ENCODE measurements at places on chromosomes 13 and 19.

DNA sequence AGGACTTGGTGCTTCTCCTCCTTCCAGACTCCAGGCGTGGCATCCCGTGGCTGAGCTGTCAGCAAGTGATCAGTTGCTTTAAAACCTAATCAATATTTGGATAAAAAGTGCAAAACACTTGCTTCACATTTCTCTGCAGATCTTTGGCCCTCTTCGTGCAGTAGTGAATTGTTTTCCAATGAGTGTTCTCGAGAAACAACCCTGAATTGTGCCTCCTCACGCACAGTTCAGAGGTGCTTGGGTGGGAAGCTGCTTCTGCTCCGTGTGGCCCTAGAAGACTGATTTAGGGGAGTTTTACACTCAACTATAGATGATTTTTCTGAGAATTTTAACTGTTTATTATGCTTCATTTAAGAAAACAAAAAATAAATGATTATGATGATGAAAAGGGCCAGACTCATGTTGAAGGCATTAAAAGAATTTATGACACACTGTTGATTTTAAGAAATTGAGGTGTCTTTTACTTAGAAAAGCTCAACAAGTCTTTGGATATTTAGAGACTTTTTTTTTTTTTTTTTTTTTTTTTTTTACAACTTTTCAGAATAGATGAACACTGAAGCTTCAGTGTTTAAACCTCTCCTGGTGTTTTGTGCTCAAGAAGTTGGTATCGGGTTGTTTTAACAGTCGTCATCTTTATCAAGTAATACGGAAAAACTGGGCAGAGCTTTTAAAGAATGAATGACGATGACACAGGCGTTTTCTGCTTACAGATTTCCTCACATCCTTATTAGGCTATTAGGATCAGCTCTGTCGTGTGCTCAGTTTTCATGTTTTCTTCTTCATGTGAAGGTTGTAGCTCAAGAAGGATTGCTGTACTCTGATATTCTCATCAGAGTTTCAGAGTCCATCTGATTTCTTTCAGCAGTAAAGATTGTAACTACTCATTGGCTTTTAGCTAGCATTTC is 39.5 kb upstream of the TEX29 start:
- DNase-seq, result peak; percentile 72

DNA sequence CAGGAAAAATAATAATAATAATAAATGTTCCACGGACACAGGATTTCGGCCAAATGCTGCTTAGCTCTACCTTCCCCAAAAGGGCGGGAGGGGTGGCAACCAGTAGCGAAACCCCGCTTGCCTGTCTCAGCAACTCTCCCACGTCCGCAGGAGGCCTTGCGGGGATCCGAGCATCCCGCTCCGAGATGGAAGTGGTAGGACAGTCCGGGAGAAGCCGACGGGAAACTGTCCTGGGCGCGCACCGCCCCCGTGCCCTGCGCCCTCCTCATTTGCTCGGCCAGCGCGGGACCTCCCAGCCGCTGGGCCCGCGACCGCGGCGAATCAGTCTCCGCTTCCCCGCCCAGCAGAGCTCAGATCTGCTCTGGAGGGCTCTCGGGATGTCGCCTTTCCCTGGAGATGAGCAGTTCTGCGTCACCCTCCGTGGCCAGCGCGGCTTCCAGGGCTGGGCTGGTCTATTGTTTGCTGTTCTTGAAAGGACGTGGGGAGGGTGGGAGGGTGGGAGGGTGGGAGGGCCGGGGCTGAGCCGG is 48.9 kb upstream of the PABPC3 start:
- DNase-seq, result peak; percentile 26

- no peak for DNase-seq
Measured at GRCh38 chr13:22740264-22740663, 440.5 kb upstream of the SGCG start.

DNA sequence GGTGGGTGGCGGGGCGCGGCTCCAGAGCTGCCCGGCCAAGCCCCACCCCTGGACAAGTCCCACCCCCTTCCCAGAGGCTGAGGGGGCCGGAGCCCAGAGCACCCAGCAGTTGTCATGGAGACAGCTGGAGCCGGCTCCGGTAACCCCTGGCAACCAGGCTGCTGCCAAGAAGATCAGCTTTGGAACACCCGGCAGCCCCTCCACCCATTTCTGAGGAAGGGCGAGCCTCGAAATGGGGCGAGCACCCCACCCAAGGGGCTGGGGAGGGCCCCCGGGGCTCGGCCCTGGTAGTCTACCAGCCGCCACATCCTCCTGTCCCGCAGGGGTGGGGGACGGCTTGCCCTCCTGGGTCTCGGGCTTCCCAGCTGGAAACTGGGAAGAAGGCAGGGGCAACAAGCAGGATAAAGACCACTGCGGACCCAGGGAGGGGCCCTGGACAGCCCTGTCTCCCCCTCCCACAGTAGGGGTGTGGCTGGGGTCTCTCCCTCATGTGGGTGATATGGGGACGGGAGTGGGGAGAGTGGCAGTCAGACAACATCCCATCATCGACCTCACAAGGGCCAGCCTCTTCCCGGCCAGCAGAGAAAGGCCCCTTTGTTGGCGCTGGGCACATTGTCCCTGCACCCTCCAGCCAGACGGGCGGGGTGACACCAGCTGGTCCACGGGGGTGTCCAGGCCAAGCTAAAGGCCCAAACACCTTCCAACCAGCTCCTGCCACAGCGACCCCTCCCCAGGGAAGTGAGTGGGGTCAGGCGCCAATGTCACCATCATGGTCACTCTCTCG is 1.5 kb downstream of the CERS1 start:
- peak; percentile 30 for DNase-seq

GRCh38 chr19:9151367-9151766 is 11.2 kb downstream of the ZNF317 start:
- no peak for DNase-seq

GRCh38 chr19:3346677-3347353 is 19.6 kb upstream of the NFIC start:
- no peak for DNase-seq

Measured in astrocyte (in vitro differentiated cells and primary cell).